ENCODE measurements at places on chromosomes 3 and 15.

DNA sequence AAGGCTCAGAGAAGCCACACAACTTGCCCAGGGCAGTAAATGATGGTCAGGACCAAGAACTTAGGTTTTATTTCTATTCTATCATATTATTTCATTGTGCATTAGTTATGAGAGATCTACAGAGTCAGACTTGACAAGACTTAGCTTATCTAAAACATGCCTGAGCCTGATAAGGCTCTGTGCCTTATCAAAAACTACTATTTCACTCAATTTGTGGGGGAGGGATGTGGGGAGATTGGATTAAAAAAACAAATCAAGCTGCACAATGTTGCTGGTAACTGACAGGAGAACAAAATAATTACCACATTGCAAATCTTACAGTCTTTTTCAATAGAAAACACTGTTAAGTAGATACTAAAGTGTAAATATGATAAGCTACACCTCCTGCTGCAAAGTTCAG lies 16.0 kb downstream of the HACD2 start:
- no peak for DNase-seq

- DNase-seq: no peak
These were observed 25.1 kb upstream of the ZKSCAN7 start for GRCh38 chr3:44529927-44530326.

GRCh38 chr3:14397531-14397930 lies 4.9 kb upstream of the SLC6A6 start:
- DNase-seq: no peak

DNA sequence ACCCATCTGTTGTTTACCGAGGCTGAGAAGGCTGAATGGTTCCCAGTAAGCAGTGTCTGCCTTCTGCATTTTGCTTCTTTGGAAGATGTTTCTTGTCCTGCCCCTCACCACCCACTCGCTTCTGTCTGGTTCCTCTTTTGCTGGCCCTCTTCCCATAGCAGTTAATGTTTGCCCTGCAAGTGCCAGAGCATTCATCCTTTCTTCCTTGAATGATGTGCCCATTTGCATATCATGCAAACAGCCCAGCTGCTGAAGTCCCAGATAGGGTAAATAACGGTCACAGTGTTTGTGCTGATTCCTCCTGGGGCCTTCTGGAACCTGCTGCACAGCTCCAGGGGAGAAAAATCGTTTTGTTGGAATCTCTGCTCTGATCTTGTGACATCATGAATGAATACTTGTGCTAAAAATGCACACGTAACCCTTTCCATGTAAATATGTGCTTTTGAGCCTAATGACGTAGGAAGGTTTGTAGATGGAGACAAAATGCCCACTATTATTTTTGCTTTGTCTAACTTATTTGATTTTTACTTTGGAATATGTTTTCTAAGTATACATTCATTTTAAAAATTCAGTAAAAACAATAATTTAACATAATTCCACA lies 381.0 kb downstream of the SOX2 start:
- no peak for DNase-seq

DNA sequence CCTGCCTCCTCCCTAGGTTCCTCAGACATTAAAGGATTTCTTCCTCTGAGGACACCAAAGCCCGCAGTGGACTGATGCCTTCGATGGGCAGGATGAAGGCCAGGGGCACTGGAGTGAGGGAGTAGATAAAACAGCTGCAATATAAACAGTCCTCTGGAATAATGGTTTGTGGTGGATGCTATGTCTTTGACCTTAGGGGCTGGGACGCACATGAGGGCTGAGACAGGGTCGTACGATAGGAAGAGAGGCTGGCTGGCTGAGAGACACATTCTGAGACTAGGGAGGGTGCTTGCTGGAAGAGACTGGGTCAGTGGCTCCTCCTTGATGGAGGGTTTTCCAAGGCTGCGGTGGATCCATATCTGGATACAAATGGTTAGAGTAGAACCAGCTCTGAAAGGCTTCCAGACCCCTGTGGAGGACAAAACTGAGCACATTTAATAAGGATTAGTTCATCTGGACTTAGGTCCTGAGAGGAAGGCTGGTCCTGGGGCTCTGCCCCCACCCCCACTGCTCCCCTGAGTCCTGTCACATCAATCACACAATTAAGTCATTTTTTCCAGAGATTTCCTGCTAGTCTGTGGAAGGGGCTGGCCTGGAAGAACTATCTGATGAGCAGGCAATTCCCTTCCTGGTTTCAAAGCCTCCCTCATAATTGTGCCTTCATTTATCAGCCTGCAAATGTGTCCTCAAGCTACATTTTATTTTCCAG lies 15.8 kb downstream of the TBC1D21 start:
- no peak for DNase-seq

GRCh38 chr3:18752273-18752934 lies 327.3 kb upstream of the SATB1 start:
- no peak for DNase-seq

- peak; percentile 18 for DNase-seq
These were observed 755 bp downstream of the PDE8A start for GRCh38 chr15:84982301-84982920.

All from lower leg skin (tissue), 4 donors.